Inflammatory macrophage treated with lipopolysaccharide for 1 hour (primary cell): ENCODE measurements at places on chromosomes 6 and 20.

- peak; percentile 39 for DNase-seq
Measured at GRCh38 chr6:16183187-16183664, 54.3 kb downstream of the MYLIP start.

DNA sequence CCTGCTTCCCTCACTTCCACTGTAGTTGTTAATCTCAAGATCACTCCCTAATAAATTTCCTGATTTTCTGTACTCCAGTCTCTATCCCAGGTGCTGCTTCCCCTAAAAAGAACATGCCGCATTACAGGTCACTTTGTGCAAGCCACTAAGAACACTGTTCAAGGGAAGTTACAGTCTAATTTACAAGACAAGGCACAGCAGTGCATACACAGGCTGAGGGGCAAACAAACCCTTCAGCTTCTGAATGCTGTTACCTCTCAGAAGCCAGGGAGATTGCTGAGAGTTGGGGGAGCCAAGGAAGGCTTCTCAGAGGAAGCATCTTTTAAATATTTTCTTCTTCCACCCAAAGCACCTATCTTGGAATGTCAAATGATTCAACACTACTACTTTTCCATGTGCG is 445.3 kb upstream of the FLRT3 start:
- no peak for DNase-seq

DNA sequence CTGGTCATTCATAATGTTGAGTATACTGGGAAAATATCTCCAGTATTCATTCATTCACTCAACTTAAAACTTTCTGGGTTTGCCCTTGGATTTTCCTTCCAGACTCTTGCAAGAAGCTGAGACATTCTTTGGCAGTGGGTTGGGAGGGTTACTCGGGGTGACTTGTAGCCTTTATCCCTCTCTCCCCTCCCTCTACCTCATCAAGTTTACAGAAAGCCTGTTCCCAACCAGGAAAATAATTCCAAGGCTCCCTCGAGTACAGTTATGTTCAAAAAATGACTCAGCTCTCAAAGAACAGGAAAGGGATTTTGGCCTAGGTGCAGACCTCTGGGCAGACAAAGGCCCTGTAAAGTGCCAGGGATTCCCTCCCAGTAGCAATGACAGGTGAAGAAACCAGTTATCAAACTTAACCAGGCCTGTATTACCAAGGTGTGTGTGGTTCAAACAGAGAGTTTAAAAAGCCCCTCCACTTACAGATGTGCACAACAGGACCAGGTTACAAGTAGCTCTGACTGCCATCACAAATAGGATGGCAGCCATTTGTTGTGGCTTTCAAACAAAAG is 22.2 kb downstream of the FKBP1A start:
- no peak for DNase-seq

DNA sequence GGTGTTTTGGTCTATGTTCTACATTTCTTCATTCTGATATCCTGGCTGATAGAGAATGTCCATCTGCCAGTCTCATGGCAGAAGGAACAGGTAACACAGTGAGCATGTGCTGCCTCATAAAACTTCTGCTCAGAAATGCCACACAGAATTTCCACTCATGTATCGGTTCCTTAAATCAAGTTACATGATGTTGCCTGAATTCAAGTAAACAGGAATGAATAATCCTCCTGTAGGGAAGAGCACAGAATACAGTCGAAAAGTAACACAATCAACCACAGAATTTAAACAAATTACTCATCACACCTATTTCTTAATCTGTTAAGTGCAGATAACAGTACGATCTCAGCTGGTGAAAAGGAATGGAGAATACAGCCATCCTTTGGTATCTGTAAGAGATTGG is 74.7 kb downstream of the FAM217A start:
- DNase-seq: no peak

GRCh38 chr6:27688014-27688586 is 215.2 kb upstream of the ZNF184 start:
- DNase-seq: peak; percentile 59

GRCh38 chr20:1225263-1225782 is 521 bp upstream of the RAD21L1 start:
- no peak for DNase-seq

GRCh38 chr6:31640612-31641011 is 11.8 kb downstream of the BAG6 start:
- DNase-seq: no peak

- DNase-seq: no peak
Measured at GRCh38 chr6:5619249-5619648, 357.9 kb downstream of the FARS2 start.

- no peak for DNase-seq
Measured at GRCh38 chr6:125792680-125793079, 1.9 kb downstream of the NCOA7 start.

GRCh38 chr6:27777614-27778355 is 134.4 kb downstream of the OR2B2 start:
- peak; percentile 55 for DNase-seq

GRCh38 chr20:41664584-41664983 is 46.4 kb upstream of the CHD6 start:
- DNase-seq: peak; percentile 5
